ENCODE measurements at places on chromosomes 2 and 18.
A peak's percentile ranks its signal among the peaks of the same experiment; 100 is the strongest.

DNA sequence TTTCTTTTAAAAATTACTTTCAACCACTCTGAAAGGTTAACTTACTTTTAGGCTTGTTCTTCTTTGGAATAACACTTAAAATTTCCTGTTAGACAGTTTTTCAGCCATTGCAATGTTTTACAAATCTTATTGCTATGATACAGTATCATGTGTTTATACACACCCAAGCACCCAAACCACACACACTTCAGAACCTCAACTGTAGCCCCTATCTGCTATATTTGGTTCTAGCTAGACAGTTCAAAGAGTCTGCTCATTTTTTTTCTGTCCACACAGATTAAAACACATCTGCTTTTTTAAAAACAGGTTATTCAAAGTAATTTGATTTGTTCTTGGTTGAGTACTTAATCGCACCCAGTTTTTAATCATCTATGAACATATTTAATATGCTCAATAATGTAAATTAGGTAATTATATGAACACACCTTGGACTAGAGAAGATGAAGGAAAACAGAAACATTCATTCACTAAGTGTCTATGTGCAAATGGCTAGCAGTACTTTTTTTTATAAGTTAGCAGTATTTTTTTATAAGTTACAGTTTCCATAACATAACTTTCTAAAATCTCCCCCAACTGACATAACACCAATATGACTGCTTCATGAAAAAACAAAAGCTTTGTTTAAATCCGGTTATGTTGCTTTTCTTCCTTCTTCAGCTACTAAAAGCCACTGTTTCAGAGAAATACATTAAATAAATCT is 17.6 kb downstream of the FBXO11 start:
- no peak for DNase-seq

- no peak for DNase-seq
Observed at GRCh38 chr2:142180820-142181533, 50.2 kb upstream of the LRP1B start.

GRCh38 chr2:197727011-197727410 is 21.8 kb downstream of the MARS2 start:
- no peak for DNase-seq

- DNase-seq, result no peak
Observed at GRCh38 chr2:237637429-237638135, 10.2 kb downstream of the LRRFIP1 start.

GRCh38 chr2:200340508-200341224 is 34.2 kb downstream of the SPATS2L start:
- no peak for DNase-seq

- no peak for DNase-seq
Observed at GRCh38 chr18:49560624-49561288, 1.1 kb upstream of the LIPG start.

DNA sequence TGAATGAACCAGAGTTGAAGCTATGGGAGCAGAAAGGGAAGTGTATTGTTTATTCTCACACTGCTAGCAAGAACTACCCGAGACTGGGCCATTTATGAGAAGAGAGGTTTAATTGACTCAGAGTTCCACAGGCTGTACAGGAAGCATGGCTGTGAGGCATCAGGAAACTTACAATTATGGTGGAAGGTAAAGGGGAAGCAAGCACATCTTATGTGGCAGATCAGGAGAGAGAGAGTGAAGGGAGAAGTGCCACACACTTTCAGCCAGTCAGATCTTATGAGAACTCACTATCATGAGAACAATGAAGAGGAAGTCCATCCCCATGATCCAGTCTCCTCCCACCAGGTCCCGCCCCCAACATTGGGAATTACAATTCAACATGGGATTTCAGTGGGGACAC is 383.2 kb upstream of the SLC14A2 start:
- no peak for DNase-seq

DNA sequence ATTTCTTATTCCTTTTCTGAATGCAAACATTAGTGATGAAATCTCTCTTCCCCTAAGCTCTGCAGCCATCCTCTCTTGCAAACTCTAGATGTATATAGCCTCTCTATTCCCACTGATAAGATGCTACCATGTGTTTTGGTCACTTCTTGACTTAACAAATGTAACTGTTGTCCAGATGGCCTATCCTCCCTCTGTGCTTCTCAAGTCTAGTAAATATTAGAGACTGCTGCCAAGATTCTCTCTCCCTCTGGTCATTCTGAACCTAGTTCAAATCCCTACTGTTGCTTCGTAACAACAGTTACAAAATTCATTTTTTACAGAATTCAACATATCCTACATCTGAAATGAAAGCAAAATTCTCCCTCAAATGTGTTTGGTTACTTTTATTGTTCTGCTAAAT is 156.6 kb downstream of the TXNL1 start:
- DNase-seq, result no peak

DNA sequence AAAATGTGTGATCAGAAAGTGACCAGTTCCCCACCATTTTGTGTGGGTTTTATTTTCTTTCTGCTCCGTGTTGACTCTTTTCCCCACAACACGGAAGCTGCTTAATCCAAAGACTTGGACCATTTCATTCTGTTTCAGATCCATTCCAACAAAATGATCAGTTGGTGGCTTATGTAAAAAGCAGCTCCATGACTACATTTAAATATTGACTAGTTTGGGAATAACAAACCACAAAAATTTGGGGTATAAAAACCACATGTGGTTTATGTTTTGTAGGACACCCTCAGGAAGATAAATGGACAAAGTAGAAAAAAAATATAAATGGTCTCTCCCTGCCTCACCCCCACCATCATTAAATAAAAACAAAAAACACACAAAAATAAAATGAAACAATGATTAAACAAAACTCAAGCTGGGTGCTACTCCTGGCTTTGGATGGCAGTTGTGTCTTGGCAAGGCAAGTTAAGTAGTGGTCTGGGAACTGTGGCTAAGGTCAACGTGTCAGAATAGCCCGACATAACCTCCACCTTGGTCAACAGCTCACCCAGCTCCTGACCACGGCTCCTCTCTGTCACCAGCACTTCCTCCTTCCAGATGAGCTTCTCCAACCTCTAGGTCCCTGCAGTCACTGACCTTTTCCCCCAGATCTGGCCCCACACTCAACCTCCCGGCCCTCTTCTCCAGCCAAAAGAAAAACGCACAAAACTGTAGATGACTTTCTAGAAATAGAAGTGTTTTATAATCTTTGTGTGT is 12.8 kb upstream of the WIPF1 start:
- no peak for DNase-seq

DNA sequence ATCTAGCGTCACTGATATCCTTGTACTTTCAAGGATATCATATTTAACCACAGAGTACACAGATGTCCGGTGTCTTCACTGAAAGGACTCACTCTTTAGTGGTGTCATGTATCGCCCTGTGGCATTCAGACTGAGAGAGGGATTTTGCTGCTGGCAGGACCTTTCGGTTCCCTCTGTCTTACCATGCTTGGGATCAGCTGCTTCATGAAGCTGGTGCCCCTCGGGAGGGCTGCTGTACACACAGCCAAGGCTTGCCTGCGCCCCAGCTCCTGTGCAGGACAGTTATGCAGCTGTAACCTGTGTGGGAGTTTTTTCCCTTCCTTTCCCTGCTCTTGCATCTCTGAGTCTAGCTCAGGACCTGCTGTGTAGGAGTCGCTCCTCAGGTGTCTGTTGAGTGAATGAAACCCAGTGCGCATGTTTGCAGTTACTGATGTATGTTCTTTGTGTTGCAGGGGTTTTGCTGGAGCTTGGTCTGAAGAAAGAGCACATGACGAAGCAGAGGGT is 64.4 kb downstream of the GREB1 start:
- DNase-seq, result peak; percentile 1

- DNase-seq, result no peak
Observed at GRCh38 chr2:30354621-30355020, 92.4 kb upstream of the LCLAT1 start.

DNA sequence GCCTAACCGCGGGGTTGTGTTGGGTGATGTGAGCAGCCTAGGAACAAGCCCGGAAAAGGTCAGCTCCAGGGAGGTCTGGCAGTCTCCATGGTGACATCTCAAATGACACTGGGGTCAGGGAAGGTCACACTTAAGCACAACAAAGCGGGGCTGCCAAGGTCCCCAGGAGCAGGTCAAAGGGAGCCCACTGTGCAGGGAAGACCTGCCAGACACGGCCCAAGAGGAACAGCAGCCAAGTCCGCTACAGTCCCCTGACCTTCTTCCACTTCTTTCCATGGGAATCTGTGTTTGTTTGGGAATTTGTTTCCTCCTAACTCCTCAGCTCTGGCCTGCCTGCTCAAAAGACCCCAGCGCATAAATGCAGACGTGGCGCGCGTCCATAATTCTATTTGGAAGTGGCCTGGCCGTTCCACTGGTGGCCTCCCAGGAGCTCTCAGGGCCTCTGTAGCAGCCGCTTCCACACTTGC is 232.1 kb upstream of the COPS8 start:
- DNase-seq, result no peak

GRCh38 chr2:196875414-196875813 is 51.1 kb downstream of the PGAP1 start:
- no peak for DNase-seq

DNA sequence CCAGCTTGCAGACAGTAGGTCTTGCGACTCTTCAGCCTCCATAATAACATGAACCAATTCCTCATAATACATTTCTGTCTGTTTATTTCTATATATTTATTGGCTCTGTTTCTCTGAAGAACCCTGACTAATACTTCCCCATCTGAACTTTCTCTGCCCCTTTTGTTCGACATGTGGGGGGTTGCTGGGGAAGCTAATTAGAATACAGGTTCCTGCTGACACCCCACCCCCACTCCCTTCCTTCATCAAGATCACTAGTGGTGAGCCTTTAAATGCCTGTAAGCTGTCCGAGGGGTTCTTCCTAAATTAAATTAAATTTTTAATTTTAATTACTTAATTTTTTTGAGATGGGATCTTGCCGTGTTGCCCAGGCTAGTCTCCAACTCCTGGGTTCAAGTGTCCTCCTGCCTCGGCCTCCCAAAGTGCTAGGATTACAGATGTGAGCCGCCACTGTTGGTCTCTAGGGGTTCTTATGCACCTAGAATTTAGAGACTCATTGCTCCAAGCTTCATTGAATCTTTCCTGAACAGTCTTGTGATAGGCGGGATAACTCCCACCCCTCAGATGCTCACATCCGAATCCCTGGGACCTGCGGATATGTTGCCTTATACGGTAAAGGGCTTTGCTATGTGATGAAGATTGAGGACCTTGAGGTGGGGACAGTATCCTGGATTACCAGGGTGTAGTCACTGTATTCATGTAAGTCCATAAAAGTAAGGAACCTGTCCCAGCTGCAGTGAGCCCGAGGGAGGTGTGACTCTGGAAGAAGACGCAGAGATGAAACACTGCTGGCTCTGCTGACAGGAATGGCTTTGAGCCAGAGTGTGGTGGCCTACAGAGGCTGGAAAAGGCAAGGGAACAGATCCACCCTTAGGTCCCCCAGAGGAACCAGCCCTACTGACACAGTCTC is 26.2 kb downstream of the HPCAL1 start:
- DNase-seq, result peak; percentile 61

GRCh38 chr2:173874894-173875237 is 90.3 kb downstream of the SP3 start:
- no peak for DNase-seq

DNA sequence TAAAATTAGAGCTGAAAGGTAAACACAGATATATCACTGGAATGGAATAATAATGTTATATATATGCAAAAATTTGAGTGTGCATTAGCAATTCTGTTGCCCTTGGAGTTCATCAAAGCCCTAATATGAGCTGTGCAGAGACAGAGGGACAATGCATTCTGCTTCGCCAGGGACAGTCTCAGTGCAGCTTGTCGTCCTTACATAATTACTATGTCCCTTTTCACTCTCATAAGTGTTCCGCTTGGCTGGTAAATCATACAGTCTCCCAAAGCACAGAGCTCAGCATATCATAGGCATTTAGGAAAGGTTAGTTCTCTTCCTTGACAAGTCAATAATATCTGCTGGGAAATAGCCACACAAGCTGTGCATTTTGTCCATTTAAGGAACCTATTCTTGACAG is 30.7 kb downstream of the MAPK4 start:
- DNase-seq, result no peak

Data from aorta (tissue), 5 donors.